ENCODE measurements at places on chromosomes 1 and 21.

DNA sequence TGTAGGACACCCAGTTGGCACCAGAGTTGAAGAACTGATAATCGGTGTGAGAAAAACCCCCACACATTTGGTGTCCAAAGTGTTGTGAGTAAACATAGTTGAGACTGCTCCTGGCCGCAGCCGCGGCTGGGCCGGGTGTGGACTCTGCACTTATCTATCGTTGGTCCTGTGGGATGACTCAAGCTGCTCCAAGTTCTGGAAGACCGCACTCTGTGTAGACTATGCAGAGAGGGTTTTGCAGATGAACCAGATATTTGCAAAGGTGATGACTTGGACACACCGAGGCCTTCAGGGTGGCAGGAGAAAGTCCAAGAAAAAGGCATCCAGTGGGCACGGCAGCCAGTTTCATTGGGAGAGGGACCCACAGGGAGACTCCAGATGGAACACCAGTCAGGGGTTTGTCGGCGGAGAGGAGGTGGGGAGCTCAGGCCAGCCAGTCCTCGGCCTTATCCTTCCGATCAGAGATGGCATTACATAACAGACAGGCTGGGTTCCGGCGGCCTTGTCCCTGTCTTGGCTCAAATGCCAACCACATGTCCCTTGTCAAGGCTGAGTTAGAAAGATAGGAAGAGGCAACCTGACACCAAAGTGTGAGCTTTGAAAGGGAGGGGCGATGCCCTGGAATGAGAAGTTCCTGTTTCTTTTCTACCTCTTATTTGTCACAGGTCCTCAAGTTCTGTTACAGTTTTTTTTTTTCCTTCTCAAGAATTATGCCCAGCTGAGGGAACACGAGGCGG lies 21.1 kb downstream of the C2CD2 start:
- no peak for DNase-seq

- DNase-seq: no peak
These were observed 9.7 kb downstream of the BACH1 start for GRCh38 chr21:29308456-29308783.

DNA sequence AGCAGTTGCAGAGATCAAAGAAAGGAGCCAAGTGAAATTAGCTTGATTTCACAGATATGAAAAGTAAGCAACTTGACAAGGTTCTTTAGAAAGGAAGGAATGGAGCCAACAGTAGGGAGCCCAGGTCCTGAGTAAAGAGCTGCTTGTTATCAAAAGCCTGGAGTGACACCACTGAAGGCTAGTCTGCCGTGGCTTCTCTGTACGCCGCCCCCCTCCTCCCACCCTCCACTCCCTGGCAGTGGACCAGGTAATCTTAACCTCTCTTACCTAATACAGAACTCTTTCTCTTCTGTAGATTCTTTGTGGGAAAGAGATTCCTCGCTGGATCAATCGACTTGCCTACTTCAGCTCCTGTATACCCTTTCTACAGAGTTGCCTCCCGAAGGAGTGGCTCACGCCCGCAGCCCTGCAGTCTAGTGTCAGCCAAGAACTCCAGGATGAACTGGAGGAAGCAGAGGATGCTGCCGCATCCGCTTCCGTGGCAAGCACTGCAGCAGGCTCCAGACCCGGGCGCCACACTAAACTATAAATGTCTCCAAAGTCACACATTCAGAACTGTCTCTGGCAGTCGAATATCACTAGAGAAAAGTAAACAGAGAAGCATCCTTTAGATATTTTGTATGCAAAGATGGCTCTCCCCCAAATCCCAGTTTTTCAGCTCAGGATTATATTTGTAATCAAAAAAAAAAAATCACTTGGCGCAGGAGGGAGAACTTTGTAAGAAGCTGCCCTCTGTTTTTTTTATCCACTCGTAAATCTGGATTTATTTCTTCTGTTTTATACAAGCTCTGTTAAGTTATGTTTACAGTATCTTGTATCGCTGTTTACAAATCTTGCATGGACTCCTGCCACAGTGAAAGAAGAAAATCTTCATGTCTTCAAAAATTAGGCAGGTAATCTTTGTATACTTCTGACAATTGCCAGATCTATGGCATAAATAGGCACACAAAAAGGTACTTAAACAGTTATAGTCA lies 52.6 kb downstream of the DESI2 start:
- DNase-seq: no peak

- DNase-seq: no peak
These were observed 17.7 kb upstream of the ZSCAN20 start for GRCh38 chr1:33454646-33455282.

DNA sequence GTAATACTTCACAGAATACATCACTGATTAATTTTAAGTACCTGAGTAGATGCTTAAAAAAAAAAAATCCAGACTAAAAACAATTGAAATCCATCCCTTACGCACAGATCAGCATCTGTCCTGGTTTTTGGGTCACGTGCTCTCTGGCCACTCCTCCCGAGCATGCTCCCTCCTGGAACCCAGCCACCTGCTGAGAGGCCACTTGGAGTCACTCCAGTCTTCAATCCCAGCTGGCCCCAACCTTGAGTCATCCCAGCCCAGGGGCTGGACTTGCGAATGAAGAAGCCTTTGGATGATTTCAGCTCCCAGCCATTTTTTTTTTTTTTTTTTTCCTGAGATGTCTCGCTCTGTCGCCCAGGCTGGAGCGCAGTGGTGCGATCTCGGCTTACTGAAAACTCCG lies 8.9 kb downstream of the MAP1LC3C start:
- no peak for DNase-seq

- DNase-seq: no peak
These were observed 112.1 kb upstream of the NEGR1 start for GRCh38 chr1:72394457-72394856.

DNA sequence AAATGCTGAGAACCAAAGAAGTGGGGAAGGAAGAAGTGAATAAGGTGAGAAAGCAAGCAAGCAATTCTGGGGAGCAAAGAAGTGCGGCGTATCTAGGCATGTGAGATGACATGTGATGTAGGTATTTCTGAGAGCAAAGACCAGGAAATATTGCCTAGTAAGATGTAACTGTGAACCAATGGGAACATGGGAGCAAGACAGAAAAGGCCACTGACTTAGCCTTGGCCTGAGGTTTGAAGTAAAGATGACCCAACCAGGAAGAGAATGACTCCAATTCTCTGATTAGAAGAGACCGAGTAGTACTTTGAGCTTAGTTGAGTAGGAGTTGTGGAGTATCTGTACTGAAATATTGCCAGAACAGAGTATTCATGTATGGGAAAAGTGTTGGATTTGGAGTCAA lies 31.1 kb downstream of the SLAMF6 start:
- no peak for DNase-seq

DNA sequence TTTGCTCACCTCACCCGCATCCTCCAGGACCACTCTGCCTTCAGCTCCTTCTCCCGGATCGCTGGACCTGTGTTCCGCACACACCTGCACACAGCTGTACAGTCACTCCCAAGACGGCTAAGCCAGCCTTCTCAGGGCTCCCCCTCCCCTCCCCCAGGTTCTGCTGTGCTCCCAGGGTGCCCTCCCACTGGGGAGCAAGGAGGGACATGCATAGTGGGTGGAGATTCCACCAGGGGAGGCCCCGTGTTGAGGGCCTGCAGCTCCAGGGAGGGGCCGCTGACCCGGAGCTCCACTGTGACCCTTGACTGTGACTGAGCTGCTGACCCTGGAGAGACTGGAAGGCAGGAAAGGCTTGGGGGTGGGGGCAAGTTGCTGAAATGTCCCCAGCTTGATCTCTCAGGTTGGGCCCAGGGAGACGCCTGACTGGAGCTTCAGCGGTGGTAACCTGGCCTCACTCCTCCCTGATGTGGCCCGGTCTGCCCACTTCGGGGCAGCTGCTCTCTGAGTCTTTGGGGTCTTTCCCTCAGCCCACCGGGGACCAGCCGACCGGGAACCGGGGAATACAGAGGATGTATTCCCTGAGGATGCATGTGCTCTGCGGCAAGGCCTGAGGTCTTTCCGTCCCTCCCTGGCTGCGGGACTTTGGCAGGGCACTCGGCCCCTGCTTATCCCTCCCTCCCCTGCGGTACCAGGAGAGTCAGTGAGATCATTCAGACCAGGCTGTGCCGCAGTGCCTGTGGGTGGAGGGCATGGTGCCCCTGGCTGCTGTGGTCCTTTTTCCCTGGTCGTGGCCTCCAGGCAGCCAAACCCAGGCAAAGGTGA lies 28.6 kb upstream of the PLCH2 start:
- no peak for DNase-seq

- DNase-seq: no peak
These were observed 53.1 kb downstream of the MYOM3 start for GRCh38 chr1:24058671-24059455.

DNA sequence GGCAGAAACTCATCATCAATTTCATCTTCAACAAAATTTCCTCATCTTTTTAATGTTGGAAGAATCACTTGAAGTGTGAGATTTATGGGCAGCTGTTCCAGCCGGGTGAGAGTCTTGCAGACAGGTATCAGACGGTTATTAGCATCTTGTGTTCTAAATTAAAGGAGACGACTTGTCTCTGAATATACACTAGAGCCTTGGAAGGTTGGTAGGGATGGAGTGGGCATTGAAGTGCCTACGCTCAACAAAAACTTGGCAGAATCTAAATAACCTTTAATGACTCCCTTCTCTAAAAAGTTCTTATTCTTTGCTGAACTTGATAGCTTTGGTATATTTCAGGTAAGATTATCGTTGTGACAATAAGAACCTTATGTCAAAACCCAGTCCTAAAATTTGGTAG lies 111.5 kb upstream of the MAGI3 start:
- DNase-seq: no peak

GRCh38 chr21:38243732-38244406 lies 12.9 kb upstream of the KCNJ15 start:
- DNase-seq: no peak

Data from activated CD4-positive, CD25-positive, alpha-beta regulatory T cell treated with anti-CD3 and anti-CD28 coated beads, Interleukin-2, amount 50 U/mL, for 16 hours (primary cell).